Activated effector memory CD4-positive, alpha-beta T cell treated with anti-CD3 and anti-CD28 coated beads, Interleukin-2, amount 50 U/mL, for 16 hours (primary cell): ENCODE measurements at places on chromosomes 6 and 20.

GRCh38 chr20:52433326-52434040 is 241.9 kb upstream of the ZFP64 start:
- DNase-seq, result no peak

DNA sequence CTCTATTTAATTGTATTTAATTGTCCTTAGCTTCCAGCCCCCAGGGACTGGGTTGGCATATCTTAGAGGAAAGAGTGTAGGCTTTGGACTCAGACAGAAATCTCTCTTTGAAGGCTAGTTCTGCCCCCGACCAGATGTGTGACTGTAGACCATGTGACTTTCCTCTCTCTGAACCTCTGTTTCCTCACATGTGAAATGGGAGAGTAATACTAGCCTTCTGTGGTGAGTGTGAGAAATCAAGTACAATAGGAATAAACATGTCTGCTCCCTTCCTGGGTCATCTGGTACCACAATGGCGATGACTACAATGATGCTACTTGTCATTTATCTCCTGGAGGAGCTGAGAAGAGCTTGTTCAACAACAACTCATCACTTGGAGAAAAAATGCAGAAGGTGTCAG is 179.9 kb downstream of the LRFN2 start:
- DNase-seq, result no peak

DNA sequence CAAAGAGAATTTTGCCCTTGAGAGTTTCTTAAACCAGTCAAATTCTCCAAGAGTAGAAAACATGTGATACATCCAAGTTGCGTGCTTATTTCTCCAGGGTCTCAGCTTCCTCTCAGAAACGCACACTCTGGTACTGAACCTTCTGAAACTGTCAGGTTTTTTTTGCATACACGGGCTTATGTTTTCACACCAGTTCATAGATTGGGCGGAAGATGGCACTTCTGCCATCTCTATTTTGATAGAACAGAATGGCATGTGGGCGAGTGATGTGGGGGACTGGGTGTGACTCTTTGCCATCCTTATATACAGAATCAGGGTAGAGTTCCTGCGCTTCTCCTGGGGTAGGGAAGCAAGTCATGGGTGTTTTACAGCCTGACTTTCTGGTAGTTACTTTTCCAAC is 56.4 kb downstream of the ADTRP start:
- no peak for DNase-seq

DNA sequence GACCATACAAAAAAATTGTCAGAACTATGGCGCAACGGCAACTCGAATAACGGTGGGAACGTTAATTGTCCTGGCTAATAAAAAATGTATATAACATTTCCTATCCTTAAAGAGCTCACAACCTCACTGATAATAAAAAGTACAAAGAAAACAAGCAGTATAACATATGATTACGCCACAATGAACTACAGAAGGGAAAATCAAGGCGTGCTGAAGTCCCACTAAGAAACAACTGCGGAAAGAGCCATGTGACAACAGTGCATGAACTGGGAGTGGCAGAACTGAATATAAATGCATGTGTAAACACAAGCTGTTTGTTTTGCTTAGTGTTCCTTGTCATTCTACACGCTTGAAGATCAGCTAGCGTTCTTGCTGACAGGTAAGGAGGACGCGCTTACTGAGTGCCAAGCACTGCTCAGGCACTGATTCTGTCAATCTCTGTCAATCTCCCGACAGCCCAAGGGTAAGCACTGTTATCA is 466 bp upstream of the PSMB1 start:
- DNase-seq, result no peak

DNA sequence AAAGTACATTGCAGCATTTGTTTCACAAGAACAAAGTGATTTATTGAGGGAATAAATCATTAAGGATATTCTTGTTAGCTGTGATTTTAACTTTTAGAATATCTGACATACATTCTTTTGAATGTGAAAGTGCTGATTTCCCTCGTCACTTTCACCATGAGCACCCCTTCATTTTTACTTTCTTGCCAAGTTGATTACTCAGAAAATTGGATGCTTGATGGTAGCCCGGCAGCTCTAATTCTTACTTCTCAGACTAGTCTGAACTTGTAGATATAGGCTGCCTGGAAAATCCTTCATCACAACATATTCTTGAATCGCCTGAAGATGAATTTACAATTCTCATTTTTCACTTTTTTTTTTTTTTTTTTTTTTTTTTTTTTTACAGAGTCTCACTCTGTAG is 147.1 kb upstream of the SMLR1 start:
- no peak for DNase-seq

DNA sequence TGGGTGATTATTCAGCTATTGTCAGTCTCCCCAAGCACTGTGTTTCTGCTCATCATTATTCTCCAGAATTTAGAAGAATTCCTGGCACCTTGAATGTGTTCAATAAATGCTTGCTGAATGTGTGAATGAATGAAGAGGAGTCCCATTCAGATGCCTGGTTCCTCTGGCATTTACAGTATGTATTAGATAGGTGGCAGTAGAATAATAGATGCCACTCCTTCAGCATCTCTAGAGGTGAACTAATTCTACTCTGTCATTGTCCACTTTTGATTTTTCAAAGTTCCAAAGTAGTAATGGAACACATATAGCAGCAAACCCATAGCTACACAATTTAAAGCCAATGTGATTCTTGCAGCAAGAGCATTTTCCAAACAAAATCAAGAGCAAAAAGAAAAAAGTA is 118.9 kb upstream of the CEP162 start:
- DNase-seq, result no peak

DNA sequence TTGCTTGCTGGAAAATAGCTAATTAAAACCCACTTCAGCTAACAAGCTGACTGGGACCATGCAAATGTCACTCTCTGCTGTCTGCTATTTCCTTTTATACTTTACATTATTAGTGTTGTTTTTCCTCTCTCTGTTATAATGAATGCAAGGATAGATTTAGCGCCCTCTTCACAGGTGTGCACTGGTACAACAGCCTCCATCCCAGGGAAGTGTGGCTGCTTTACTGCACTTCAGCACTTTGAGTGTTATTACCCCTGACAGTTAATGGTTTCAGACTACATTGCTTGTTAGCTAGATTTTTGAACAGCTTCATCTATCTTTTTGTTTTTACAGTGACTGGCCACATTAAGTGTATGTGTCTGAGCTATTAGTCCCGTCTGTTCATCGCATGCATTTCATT is 405.7 kb downstream of the RNF144B start:
- DNase-seq, result no peak

DNA sequence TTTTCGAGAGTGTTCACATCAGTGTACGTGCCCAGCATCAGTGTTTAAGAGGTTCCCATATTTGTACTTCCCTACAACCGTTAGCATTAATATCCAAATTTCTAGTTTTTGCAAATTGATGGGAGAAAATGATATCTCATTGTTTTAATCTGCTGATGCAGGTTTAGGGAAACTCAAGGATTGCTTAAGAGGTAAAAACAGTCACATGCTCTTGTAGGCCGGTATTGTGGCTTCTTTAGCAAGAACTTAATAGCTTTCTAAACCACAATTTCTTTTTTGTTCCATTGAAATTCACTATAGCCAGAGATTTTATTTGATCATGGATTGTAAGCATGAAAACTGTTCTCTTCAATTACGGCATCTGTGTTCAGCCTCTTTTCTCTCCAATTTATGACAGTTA is 29.5 kb downstream of the BEND6 start:
- DNase-seq, result no peak

DNA sequence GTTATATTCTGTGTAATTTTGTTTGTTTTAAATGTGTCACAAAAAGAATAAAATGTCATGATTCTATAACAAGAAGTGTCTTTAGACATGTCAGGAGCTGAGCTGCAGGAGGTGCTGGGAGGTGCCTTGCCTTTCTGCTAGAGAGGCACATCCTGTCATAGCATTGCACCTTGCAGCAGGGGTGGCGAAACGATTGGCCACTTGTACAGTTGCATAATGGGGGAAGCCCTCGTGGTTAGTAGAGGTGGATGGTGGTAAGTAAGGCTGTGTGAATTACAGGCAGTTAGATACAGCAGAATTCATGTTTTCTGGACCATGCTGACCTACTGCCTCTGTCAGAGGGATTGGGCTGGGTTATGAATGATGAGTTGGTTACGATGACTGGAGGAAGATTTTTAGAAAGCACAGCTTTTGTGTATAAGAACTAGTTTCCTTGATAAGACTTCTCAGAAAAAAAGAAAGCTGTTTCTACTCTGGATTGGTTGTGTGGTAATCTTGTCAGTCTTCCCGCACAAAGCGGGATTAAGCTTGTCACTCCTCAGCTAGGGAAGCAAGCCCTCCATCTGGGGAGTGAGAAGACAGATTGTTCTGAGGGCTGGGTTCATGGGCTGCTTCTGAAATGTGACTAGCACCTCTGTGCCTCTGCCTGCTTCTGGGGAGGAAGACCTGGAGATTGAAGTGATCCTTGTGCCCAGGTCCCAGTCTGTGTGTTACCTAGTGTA is 74.9 kb downstream of the FOXO3 start:
- DNase-seq, result no peak

DNA sequence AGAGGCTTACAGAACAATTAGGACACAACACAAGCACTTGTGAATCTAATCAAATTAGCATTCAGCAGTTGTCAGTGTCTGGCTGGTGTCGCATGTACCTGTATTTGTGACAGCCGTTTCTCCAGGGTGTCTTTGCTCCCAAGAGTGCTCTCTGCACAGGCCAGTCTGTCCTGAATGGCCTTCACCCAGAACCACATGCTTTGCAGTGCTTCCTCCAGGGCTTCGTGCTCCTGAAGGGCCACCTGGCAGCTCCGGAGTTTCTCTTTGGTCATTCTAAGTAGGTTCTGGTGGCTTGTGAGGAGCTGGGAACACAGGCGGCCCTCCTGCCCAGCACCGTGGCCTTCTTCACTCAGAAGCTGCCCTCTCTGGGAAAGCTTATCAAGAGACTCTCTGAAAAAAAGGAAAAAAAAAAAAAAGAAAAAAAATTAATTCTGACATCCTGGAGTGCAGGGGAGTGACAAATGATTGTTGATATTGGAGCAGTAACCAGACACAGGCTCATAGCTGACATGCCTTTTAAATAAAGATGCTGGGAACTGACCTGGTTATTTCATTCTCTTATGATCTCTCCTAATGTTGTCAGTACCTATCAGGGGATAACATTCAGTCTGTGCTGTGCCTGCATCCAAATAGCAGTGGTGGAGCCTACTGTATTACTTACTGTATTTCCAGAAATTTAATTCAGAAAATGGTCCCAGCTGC is 245.8 kb downstream of the SYNE1 start:
- no peak for DNase-seq

DNA sequence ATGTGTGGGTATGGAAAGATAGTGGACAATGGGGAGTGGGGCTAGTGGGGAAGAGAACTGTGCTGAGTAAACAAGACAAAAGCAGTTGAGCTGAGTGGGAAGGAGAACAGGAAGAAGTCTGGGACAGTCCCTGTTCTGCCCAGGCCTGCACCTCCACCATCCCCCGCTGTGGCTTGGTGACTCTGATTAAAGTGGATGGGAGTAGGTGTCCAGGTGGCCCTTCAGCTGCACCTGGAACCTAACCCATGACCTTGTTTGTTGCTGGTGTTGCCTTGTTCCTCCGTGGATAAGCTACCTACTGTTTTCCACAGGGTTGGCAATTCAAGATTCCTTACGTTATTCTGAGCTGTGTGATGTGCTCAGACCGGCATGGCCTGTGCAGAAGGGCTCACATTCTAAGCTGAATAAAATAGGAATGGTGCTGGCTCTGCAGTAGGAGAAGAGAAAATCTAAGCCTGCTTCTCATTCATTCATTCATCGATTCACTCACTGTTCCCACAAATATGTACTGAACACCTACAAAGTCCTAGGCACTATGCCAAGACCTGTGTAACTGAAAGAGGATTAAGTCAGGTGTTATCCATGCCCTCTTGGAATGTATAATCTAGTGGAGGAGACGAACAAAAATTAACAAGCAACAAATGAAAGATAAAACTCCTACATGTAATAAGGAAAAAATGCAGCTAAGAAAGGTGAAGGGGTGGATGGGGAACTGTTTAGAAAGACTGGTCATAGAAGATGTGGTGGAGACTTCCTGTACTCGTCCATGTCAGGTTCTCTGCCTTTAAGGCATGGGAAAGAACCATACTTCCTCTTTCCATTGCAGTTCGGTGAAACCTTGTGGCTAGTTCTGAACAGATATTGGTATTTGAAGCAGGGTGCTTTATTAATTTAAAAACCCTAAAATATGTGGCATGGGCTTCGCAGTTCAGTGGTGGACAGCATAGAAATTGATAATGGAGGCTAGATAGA is 10.1 kb upstream of the CALHM6 start:
- no peak for DNase-seq
